IMR-90 (cell line): ENCODE measurements at places on chromosomes 16 and 17. TPM values are rescaled to one million over a fixed set of nuclear protein-coding genes. Genes with fewer than 3 reads are reported as not detected.

MLX gene
- polyA plus RNA-seq, result 45.5 and 45.6 TPM in 2 replicates

RCVRN gene
- not detected in 2 replicates for polyA plus RNA-seq

TXNDC11 gene
- polyA plus RNA-seq, result 42.9 and 50.0 TPM in 2 replicates

EEF2KMT gene
- 14.1 and 15.1 TPM in 2 replicates for polyA plus RNA-seq

CLEC18A gene
- polyA plus RNA-seq, result 0.04 TPM in 1 of 2 replicates, not detected in the other

DNASE1L2 gene
- polyA plus RNA-seq, result 0.75 and 1.5 TPM in 2 replicates

MINK1 gene
- 40.9 and 41.3 TPM in 2 replicates for polyA plus RNA-seq

MAP2K3 gene
- polyA plus RNA-seq, result 72.6 and 82.2 TPM in 2 replicates

TEKT5 gene
- polyA plus RNA-seq, result 0.17 and 0.26 TPM in 2 replicates
